ENCODE measurements at places on chromosomes 2 and 18. TPM values are rescaled to one million over a fixed set of nuclear protein-coding genes. Genes with fewer than 3 reads are reported as not detected.

The RAX gene
- not detected for total RNA-seq

The HOXD10 gene
- total RNA-seq = 0.33 TPM

The MBD2 gene
- 21.0 TPM for total RNA-seq

The MC5R gene
- total RNA-seq = not detected

The TMEFF2 gene
- 2.7 TPM for total RNA-seq

The OTX1 gene
- total RNA-seq = not detected

The RAPGEF4 gene
- total RNA-seq = 179 TPM

GRCh38 chr2:127991742-127992141 is 36.1 kb downstream of the SAP130 start:
- H3K27me3 ChIP-seq = no peaks in the 10 kb centered on the region
- H3K4me1 ChIP-seq = no peaks in the 10 kb centered on the region
- H3K4me3 ChIP-seq = no peak overlapping the region
- DNase-seq = no peak

DNA sequence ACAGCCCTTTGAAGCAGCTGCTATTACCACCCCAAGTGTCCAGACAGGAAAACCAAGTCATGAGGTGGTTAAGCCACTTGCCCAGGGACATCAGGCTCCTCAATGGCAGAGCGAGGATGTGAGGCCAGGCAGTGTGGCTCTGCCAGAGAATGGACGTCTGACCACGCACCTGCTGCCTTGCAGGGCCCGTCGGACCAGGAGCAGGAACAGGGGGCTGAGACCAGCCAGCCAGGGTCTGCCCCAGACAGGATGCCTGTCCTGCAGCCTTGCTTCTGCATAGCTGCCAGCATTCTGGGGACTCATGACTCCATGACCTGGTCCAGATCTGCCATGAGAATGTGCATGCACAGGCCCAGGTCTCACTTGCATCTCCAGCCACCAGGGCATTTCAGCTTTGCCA is 52.0 kb downstream of the BCL2L11 start:
- H3K4me3 ChIP-seq = no peak overlapping the region
- no peak for DNase-seq
- H3K27me3 ChIP-seq = no peaks in the 10 kb centered on the region

GRCh38 chr18:30806823-30807222 is 235.7 kb downstream of the DSC3 start:
- DNase-seq = no peak
- H3K36me3 ChIP-seq = no peaks in the 10 kb centered on the region
- no peaks in the 10 kb centered on the region for H3K27me3 ChIP-seq
- H3K27ac ChIP-seq = no peak overlapping the region
- H3K4me1 ChIP-seq = no peaks in the 10 kb centered on the region

- H3K4me3 ChIP-seq = no peak overlapping the region
- no peaks in the 10 kb centered on the region for H3K27me3 ChIP-seq
- peaks cover 51% of the 10 kb centered on the region for H3K36me3 ChIP-seq
- H3K27ac ChIP-seq = no peak overlapping the region
- no peaks in the 10 kb centered on the region for H3K4me1 ChIP-seq
- no peak for DNase-seq
These were observed 19.8 kb downstream of the MPHOSPH10 start for GRCh38 chr2:71150082-71150816.

- peaks cover 34% of the 10 kb centered on the region for H3K4me1 ChIP-seq
- peaks cover 39% of the 10 kb centered on the region for H3K27me3 ChIP-seq
- no peak for DNase-seq
- no peak overlapping the region for H3K27ac ChIP-seq
- no peaks in the 10 kb centered on the region for H3K36me3 ChIP-seq
These were observed 720 bp downstream of the LBX2 start for GRCh38 chr2:74498500-74499266.

DNA sequence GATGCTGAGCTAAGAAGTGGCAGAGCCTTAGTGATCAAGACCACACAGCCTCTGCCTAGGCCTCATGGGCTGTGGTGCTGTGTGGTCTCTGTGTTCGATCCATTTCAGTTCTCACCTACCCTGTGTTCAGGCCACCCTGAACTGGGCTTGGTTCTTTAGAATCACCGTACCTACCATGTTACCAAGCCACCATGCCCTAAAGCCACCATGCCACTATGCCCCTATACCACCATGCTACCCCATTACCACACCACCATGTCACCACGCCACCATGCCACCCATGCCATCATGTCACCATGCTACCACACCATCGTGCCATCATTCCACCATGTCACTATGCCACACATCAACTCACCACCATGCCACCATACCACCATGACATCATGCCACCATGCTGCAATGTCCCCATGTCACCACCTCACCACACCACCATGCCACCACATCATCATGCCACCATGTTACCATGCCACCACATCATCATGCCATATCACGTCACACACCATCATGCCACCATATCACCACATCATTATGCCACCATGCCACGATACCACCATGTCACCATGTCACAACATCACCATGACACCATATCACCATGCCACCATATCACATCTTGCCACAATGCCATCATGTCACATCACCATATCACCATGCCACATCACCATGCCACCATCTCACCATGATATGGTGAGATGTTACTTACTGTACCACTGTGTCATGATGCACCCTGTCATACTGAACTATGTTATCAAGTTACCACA is 191.0 kb upstream of the ARL4C start:
- H3K27me3 ChIP-seq = no peaks in the 10 kb centered on the region
- peaks cover 18% of the 10 kb centered on the region for H3K4me1 ChIP-seq
- H3K36me3 ChIP-seq = no peaks in the 10 kb centered on the region
- DNase-seq = no peak
- no peak overlapping the region for H3K4me3 ChIP-seq
- no peak overlapping the region for H3K27ac ChIP-seq

- no peak overlapping the region for H3K4me3 ChIP-seq
- no peak overlapping the region for H3K27ac ChIP-seq
- no peaks in the 10 kb centered on the region for H3K36me3 ChIP-seq
- no peaks in the 10 kb centered on the region for H3K4me1 ChIP-seq
These were observed 33.5 kb upstream of the NOL4 start for GRCh38 chr18:34258176-34258575.

DNA sequence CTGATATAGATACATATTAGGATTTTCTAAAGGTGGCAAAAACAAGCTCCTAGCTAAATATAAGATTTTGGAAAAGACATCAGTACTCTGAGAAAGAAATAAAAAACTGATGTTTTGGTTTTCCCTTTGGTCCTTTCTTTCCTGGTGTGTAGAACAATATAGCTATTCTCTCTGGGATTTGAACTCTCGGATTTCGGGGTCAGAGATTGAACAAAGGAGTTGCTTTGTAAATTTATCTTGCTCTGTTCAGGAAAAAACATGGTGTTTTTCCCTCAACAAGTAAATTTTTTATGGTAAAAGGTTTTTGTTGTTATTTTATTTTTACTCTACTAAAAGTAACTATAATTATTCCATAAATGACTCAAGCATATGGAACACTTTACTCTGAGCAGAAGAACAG is 889.3 kb downstream of the ERBB4 start:
- H3K27ac ChIP-seq = no peak overlapping the region
- H3K36me3 ChIP-seq = no peaks in the 10 kb centered on the region
- no peaks in the 10 kb centered on the region for H3K4me1 ChIP-seq
- DNase-seq = no peak
- H3K4me3 ChIP-seq = no peak overlapping the region

- no peak overlapping the region for H3K4me3 ChIP-seq
- no peaks in the 10 kb centered on the region for H3K36me3 ChIP-seq
- no peaks in the 10 kb centered on the region for H3K27me3 ChIP-seq
- H3K27ac ChIP-seq = no peak overlapping the region
- H3K4me1 ChIP-seq = no peaks in the 10 kb centered on the region
- no peak for DNase-seq
These were observed 151.5 kb downstream of the ASXL3 start for GRCh38 chr18:33729556-33729955.

DNA sequence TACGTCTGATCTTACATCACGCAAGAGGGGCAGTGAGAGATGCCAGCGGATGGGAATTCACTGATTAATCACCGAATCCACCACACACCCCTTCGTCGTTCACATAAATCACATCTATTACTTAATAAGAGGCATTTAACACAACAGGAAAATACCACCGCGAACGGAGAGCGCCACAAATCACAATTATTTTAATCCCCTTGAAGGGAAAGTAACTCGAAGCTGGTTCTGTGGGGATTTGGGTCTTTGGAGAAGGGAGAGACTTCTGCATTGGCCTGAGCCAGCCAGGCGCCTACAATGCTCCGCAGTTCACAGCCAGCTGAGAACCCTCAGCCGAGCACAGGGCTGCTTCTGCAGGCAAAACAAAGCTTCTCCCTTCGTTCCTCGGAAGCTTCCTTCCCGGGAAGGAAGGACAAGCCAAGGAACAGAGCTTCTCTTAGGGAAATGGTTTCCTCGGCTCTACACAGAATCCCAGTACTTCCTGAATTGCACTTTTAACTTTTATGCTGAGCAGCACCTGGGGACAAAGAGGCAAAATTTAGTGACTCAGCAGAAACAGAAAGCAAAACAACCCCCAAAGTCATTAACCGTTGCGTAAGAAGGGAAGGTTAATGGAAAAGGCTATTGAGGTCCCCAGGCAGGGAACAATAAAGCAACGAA is at the start of gene LRP1B:
TSS of gene LRP1B (minus strand) at position 7 of the 660 bp plus-strand sequence. CDS start 287 bp downstream, outside the sequence.
- H3K4me1 ChIP-seq = peaks cover 15% of the 10 kb centered on the region
- peaks cover 10% of the 10 kb centered on the region for H3K27me3 ChIP-seq
- DNase-seq = peak; percentile 22
- H3K27ac ChIP-seq = peak within 1 kb of the TSS; percentile 31

- no peak overlapping the region for H3K27ac ChIP-seq
- no peak for DNase-seq
These were observed 64.2 kb downstream of the PSMG2 start for GRCh38 chr18:12766986-12767433.

DNA sequence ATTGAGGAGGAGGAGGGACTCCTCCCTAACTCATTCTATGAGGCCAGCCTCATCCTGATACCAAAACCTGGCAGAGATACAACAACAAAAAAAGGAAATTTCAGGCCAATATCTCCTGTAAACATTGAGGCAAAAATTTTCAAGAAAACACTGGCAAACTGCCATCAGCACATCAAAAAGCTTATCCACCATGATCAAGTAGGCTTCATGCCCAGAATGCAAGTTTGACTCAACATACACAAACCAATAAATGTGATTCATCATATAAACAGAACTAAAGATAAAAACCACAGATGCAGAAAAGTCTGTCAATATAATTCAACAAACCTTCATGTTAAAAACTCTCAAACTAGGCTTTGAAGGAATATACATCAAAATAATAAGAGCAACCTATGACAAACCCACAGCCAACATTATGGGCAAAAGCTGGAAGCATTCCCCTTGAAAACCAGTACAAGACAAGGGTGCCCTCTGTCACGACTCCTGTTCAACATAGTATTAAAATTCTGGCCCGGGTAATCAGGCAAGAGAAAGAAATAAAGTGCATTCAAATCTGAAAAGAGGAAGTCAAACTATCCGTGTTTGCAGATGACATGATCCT is 1014.3 kb downstream of the CBLN2 start:
- no peaks in the 10 kb centered on the region for H3K27me3 ChIP-seq
- H3K36me3 ChIP-seq = no peaks in the 10 kb centered on the region

- H3K27ac ChIP-seq = no peak overlapping the region
- H3K36me3 ChIP-seq = no peaks in the 10 kb centered on the region
- no peaks in the 10 kb centered on the region for H3K27me3 ChIP-seq
- peaks cover 7% of the 10 kb centered on the region for H3K4me1 ChIP-seq
These were observed 15.4 kb upstream of the STAT4 start for GRCh38 chr2:191166111-191166755.

DNA sequence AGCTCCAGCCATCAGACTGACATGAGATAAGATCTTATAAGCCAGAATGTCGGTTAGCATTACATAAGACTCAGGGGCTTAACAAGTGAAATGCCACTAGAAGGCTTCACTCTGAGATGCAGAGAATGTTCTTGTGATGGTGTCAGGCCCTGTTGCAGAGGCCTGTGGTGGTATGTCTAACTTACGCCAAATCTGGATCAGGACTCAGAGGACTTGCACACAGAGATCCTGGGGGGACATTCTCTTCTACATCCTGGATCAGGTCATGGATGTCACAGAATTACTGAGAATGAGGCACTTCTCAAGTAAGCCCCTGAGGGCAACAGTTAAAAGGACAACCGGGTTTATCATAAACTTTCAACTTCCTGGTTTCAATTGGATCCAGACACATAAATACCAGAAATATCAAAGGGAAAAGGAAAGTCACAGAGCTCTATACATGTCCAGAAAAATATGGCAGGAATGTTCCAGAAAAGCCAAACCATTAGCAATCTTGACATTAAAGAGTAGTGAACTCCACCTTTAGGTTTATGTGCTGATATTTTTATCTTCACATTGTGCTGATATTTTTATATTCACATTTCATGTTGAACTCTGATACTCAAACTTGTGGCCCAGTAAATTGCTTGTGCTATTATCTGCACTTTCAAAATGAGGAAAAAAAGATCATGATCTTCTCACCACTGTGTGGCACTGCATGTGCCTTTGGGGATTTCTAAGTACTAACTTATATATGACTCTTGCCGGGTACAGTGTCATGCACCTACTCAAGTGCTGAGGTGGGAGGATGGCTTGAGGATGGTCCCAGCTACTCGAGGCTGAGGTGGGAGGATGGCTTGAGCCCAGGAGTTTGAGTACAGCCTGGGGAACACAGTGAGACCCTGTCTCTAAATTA is 137.5 kb upstream of the RNF152 start:
- H3K36me3 ChIP-seq = no peaks in the 10 kb centered on the region
- no peak for DNase-seq
- H3K27ac ChIP-seq = no peak overlapping the region
- H3K27me3 ChIP-seq = no peaks in the 10 kb centered on the region

- DNase-seq = no peak
- no peak overlapping the region for H3K27ac ChIP-seq
- no peaks in the 10 kb centered on the region for H3K27me3 ChIP-seq
- no peaks in the 10 kb centered on the region for H3K4me1 ChIP-seq
- no peaks in the 10 kb centered on the region for H3K36me3 ChIP-seq
- H3K4me3 ChIP-seq = no peak overlapping the region
These were observed 41.5 kb downstream of the YPEL5 start for GRCh38 chr2:30188292-30188691.

DNA sequence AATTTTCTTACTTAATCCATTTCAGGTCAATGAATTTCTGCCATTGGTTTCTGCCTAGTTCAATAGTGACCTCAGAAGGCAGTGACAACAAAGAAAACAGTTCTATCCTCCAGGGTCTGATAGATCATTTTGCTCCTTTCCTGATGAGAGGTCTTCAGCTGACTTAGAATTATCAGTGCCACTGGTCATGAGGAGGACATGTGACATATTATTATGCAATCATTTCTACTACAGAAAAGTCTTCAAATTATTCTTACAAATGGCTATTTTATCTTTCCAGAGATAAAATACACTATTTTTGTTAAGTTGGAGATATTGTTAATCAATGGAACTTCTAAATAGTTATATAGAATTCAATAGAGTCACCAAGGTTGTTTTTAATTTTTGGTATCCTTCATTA is 360.0 kb upstream of the GALNT5 start:
- H3K27ac ChIP-seq = no peak overlapping the region
- H3K4me3 ChIP-seq = no peak overlapping the region
- no peaks in the 10 kb centered on the region for H3K4me1 ChIP-seq

Data from adrenal gland (tissue), 19 donors.